LHCN-M2 (cell line): ENCODE measurements at places on chromosomes 7 and 10. TPM values are rescaled to one million over a fixed set of nuclear protein-coding genes. Genes with fewer than 3 reads are reported as not detected.

DNA sequence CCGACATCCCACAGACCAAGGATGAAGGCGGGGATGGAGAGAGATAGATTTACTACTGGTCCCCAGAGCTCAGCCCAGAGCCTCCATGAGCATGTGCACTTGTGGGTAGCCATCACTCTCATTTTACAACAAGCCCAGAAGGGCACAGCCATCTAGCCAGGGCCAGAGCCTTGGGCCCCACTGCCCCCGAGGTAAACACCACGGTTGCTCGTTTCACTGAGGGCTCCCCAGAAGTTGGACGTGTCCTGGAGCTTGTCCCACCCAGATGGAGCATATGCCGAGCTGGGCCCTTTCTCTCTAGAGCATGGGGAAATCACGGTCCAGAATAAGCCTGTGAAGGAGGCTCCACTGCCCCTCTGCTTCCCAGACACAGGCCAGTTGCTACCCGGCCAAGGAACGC, 9.0 kb upstream of the TMEM120A start:
- DNase-seq, result no peak

ANKRD61 gene
- 0.23 and 0.38 TPM in 2 replicates for total RNA-seq

GRCh38 chr10:31926765-31927564, 1.7 kb downstream of the ARHGAP12 start:
- peak; percentile 22 for DNase-seq

GRID2IP gene
- not detected in 2 replicates for total RNA-seq

DNA sequence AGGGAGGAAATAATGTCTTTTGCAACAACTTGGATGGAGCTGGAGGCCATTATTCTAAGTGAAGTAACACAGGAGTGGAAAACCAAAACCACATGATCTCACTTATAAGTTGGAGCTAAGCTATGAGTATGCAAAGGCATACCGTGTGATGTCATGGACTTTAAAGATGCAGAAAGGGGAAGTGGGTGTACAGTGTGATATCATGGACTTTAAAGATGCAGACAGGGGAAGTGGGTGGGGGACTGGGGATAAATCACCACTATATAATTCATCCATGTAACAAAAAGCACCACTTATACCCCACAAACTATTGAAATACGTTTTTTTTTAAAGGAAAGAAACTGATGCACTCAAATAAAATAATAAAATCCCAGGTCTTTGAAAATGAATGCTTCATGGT, 29.5 kb downstream of the LYZL2 start:
- DNase-seq, result no peak

- DNase-seq, result no peak
These were observed 215.0 kb downstream of the PTPRN2 start for GRCh38 chr7:158372400-158373342.

DNA sequence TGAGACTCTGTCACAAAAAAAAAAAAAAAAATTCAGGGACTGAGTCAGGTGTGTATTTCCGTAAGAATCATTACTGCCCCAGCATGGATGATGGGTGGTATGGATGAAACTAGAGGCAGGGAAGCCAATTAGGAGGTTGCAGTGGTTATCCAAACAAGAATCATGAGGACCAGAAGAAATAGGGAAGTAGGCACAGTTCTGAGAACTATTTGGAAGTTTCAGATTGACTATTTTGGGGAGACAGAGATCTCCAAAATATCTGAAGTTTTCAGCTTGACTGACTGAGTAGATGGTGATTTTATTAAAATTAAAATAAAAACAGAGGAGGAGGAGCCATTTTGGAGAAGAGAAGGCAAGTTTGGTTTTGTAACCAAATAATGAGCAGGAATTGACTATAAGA, 119.4 kb upstream of the NRBF2 start:
- no peak for DNase-seq

ADO gene
- total RNA-seq, result 41.3 and 45.6 TPM in 2 replicates

DNA sequence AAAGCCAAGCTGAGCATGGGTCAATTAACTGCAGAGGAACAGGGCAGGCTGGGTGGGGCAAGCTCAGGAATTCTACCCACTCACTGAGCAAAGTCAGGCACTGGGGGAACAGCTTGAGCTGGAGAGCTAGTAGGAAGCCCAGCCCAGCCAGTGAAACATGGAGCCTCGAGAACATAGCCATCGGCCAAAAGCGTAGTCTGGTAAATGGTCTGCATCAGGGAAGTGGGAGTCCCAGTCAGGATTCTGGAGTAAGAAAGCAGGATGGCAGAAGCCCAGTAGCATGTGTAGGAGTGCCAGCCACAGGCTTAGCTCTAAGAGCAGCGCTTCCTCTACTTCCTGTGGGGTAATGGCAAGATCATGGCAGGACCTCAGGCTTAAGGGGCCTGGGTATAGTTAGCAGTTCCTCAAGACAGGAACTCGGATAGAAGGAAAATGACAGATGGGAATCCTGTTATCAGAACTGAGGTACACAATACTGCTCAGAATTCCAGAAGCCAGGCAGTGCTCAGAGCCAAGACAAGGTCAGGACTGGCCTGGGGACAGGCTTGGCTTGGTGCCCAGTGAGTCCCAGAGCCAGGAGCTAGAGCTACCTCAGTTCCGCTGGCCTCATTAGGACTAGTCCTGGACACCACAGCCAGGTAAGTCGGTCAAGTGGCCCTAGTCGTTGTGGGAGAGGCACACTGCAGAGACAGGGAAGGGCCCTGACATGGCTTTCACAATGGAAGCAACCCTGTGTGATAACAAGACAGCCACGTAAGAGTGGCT, 65.4 kb upstream of the MXI1 start:
- DNase-seq, result no peak

DNA sequence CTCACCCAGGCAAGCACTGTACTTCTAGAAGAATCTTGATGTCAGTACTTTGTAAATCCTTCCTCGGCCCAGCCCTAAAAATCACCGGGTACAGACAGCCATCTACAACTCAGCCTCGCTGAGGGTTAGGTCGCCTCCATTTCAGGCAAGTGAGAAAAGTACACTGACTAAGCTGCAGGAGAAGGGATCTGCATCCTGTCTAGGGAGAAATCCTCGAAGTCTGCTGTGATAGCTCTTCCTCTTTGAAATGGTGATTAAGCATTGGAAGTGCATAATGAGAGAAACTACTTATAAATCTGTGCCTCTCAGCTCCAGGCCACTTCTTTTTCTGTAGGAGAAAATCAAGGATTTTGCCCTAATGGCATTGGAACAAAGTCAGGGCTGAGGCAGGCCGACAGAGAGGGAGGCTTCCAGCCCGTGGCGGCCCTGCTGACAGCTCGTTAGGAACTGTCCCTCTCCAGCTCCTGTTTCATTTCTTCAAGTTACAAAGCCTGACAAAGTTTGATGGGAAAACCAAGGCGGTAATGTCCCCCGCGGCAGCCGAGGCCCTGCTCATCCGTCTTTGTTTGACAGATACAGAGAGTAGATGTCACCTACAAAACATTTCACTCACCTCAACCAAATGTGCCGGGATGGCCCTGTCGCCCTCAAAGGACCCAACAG, 14.1 kb upstream of the GOT1 start:
- no peak for DNase-seq

GRCh38 chr7:80374321-80374720, 137.5 kb downstream of the GNAT3 start:
- no peak for DNase-seq

DNA sequence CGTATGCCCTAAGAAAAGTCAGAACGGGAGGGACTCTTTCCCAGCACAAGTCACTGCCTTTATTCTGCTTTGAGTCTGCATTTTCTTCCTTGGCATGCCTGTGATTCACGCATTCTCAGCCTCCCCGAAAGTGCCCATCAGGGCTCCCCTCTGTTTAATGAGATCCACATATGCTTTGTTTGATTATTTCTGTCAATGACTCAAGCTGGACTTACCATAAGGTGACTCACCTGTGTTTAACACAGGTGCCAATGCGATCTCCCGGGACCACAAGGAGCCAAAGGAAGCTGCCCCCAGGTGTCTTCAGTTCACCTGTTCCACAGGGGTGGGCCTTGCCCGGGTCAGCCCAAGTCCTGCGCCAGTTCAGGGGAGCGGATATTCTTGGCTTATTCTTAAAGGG, 386.0 kb upstream of the SHH start:
- DNase-seq, result no peak

DNA sequence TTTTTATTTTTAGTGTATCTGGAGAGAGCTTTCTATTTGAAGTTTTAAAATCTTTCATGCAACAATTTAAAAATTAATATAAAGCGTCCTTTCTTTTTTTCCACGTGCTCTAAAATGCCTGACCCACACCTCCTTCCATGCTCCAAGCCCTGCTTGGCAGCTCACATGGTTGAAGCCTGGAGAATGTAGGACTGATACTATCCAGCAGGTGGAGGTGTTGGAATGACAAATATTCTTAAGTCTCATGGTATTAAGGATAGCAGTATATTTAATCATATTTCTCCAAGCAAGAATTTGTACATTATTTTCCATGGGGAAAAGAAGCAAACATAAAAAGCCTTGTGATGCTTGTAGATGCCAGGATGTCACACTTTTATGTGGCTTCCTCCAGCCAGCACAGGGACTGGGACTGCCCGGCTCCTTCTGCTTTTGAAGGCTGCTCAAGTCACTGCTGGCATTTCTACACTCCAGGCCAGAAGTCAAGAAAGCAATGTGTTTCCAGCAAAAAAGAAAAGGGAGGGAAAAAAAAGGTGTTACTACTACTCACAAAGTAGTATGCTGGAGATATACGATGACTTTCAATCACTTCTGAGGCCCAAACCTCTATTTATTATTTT, 49.7 kb downstream of the BZW2 start:
- peak; percentile 70 for DNase-seq

- DNase-seq, result no peak
These were observed 179.2 kb downstream of the RELN start for GRCh38 chr7:103810112-103810744.

DNA sequence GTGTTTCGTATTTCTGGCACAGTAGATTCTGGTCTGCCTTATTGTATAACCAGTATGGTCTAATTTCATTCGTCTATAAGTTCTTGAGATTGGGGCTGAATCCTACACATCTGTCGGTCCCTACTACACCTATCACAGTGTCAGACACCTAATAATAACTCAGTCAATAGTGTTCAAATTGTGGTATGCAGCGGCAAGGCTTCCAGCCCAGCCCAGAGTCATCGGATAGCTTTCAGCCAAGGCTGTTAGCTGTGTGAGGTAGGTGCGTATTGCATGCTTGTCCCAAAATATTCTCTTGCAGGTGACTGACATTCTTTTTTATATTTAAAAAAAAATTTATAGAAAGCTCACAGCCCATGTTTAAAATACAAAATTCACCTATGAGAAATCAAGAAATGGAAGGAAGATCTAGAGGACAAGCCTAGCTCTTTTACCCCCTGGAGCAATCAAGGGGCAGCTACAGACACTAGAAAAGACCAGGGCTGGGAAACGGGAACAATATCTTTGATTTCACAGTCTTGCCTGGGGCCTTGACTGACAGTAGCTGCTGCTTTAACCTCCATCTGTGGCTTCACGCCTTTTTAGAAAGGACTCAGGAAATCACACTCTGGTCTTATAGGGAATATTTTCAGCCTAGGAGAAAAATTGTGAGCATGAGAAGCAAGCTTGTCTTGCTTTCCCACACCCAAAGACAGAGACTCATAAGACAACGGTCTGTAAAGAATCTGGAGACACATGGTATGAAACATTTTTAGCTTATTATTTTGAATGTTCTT, 9.5 kb upstream of the ASB4 start:
- DNase-seq, result peak; percentile 94

DNA sequence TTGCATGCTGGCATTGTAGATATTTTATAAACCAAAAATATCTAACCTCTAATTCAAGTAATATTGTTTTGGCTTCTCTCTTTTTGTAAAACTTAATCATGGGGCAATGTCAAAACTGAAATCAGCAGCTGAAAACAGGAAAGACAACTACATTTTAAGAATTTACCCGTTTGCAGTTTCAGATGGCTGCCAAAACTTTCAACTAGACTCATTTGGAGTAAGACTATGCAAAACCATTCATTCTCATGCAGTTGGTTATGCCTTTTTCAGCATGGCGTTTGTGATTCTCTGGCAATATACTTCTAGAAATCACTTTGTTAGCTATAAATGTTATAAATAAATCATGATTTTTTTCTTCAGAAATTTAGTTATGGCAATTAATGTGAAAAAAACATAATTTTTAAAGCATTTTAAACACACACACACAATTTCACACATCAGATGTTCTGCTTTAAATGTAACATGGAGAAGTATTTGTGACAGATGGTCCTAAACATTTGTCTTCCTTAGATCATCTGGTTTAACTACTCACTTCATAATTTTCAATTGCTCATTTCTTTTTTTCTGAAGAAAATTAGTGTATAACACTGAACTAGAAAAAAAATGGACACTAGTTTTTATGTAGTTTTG, 116.4 kb downstream of the ITGB8 start:
- DNase-seq, result no peak

DNA sequence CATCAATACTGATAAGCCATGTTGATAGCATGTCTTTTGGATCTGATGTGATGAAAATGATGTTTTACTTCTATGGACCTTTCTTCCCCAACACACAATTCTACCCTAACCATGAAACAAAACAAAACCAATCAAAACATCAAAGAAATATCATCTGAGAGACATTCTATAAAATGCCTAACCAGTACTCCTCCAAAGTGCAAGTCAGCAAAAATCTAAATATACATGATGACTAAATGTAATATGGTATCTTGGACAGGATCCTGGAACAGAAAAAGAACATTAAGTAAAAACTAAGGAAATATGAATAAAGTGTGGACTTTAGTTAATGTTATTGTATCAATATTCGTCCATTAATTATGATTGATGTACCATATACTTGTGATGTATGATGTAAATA, 625.1 kb downstream of the MAGI2 start:
- DNase-seq, result peak; percentile 21

DNA sequence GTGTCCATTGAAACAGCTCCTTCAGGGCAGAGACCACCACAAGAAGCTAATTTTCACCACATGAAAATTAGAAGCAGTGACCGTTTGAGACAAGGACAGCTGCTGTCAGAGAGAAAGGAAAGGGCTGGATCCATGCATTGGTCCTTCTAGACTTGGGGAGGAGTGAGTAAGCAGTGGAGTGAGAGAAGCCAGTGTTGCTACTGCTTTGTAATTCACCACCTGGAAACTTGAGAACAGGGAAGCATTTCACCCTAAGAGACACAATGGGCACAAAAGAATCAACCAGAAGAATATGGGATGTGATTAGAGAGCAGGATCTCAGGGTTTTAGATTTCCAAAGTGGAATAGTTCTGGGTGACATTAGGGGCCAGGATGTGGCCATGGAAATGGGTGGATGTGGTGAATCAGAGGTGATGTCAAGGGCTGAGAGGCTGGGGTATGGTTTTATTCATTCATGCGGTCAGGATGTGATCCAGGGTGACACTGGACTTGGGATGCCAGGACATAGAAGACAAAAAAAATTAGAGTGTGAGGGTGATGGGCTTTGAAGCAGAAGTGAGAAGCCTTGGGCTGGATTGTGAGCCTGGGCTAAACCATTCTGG, 61.6 kb downstream of the DENND11 start:
- peak; percentile 47 for DNase-seq
